C1 segment of cervical spinal cord (tissue), 14 donors: ENCODE measurements at places on chromosomes 7 and 10.

GRCh38 chr7:41877118-41877517, 174.2 kb upstream of the INHBA start:
- no peak for DNase-seq

- no peak for DNase-seq
Observed at GRCh38 chr7:147982307-147982706, 608.3 kb upstream of the C7orf33 start.

GRCh38 chr7:149297034-149297755, 35.2 kb downstream of the ZNF783 start:
- no peak for DNase-seq

DNA sequence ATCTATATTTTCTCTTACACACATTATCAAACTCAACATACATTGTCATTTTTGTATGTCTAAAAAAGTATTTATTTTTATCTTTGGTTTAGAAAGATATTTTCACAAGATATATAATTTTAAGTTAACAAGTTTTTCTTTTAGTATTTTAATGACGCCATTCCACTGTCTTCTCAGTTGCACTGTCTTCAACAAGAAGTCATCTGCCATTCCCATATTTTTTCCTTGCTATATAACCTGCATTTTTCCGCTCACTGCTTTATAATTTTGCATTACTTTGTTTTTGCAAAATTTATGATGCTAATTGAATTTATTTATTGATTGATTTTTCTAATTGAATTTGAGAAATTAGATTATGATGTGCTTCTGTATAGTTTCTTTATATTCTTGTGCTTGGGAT, 357.8 kb upstream of the RNF32 start:
- DNase-seq = no peak

- DNase-seq = no peak
Observed at GRCh38 chr10:124217906-124218804, 124.8 kb upstream of the CHST15 start.

GRCh38 chr7:55157764-55158105, 138.9 kb downstream of the EGFR start:
- DNase-seq = no peak
